HL-60 (cell line): ENCODE measurements at places on chromosomes 5 and 9.

DNA sequence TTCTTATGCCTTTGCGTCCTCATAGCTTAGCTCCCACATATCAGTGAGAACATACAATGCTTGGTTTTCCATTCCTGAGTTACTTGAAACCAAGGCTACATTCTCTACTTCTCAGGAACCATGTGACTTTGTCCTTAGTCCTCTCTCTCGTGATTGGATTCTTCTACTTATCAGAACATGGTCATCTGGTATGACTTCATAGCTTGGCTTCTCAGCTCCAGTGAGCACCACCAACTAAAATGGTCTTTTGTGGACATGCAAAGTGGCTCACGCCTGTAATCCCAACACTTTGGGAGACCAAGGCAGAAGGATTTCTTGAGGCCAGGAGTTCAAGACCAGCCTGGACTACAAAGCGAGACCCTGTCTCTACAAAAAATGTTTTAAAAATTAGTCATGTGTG is 81.2 kb upstream of the NIPBL start:
- DNase-seq, result no peak

GRCh38 chr5:98292496-98292895 is 481.0 kb upstream of the RGMB start:
- no peak for DNase-seq

- DNase-seq, result no peak
Observed at GRCh38 chr5:147939431-147940114, 33.2 kb upstream of the C5orf46 start.

- no peak for DNase-seq
Observed at GRCh38 chr9:120242116-120242811, 337.7 kb downstream of the CDK5RAP2 start.

DNA sequence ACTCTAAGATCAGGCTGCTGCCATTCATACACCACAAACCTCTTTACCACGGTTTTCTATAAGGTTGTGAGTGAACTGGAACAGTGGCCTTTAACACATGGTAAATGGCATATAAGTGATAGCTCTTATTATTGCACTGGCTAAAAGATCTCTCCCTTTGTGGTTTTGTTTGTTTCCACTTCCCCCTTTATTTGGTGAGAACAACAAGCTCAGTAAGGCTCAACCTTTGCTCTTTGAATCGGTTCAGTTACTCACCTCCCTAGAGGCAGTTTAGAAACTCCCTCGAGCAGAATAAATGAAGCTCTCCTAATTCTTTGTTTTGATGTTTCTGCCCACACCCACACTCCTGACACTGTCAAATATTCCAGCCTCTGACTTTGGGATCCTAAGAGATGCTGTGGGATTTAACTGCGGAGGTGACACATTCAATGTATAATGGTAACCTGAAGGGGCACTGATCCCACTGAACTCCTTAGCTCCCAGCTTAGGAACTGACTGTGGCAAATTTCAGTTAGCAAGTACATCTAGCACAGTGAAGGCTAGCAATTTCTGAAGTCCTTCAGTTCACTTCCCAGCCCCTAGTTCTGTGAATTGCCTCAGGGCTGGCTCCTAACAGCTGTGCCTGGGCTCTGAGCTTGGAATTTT is 22.5 kb upstream of the RAD23B start:
- no peak for DNase-seq

DNA sequence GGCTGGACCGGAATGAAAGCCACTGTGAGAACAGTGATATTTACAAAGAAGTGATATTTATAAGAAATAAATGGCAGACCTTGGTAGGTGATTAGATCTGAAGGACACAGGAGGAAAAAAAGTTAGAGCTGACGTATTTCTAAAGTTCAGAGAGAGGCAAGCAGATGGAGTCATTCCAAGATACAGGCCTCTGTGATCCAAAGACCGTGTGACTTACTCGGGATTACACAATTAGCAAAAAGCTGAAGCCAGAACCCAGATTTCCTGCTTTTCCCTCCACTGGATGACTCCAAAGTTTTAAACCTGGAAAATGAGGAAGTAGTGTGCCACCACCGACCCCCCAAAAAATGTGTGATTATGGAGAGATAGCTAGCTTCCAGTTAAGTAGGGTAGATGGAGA is 3.1 kb upstream of the DOCK8 start:
- DNase-seq, result no peak

DNA sequence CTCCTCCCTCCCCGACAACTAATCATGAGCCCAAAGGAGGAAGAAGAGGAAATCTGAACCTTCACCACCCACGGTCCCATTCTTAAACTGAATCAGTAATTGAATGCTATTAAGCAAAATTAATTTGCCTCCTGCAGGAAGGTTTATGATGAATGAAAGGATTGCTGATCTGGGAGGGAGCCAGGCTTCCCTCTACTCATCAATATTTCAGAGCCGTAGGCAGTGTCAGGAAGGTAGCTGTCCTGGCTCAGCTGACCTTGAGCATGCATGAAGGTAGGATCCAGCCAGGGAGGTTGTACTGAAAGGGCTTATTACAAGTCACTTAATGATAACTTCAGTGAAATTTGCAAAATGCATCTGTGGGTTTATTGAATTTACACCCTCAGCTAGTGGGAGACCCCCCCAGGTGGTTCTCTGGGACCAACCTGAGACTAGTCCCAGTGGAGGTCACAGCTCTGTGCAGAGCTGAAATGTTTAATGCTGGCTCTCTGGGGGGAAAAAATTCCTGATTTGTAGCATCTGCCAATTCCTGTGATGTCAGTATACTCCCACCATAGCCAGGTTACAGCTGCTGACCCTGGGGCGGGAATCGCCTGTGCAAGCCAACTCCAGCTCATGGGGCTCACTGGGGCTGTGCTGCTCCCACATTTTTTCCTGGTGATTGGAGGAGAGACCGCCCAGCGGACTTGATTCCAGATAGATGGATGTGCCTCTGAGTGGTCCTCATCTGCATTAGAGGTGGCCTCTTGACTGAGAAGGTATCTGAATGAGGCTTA is 47.9 kb upstream of the NCS1 start:
- no peak for DNase-seq

DNA sequence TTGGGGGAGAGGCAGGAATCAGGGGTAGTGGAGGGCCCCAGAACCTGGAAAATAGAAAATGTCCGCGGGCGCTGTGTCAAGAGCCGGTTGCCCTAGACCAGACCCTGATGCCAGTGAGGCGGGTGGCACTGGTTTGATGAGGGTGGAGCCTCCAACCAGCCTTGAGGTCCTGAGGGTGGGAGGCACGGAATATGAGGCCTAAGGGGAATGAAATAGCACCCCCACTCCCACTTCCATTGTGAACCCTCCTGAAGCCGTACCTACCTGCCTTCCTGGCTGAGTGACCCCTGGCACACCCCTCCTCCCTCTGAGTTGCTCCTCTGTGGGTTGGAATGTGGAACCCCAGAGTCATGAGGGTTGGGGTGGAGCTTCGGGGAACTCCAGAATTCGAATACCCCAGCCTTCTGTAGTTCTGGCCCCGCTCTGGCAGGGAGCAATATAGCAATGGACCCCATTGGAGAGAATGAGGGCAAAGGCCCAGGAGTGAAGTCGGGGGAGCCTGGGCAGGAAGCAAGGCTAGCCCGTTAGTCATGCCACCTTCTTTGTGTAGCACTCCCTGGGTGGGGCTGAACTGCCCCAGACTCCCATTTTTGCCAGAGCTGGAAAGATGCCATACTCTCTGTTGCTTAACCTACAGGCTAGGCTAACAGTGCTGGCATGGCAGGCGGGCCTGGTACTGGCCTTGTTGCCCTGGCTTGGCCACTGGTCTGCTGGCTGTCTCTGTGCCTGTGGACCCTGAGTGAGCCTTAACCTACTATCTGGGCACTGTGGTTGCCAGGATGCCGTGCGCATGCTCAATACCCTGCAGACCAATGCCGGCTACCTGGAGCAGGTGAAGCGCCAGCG is 1.0 kb downstream of the FPGS start:
- DNase-seq, result no peak

DNA sequence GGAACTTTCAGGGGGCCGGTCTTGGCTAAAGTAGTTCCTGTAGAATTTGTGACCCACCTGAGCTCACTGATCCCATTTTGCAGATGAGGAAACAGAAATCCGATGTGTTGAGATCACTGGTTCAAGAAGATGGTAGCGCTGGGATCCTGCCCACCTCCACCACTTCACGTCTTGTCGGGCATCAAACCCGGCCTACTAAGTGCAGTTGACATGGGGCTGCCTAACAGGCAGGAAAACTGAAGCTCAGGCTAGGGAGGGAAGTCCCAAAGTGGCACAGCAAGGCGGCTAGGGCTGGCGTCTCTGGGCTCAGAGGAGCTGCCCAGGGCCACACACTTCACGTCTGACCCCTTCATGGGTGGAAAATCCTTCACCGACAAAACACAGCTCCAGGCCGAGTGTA is 502 bp upstream of the ENG start:
- no peak for DNase-seq

- no peak for DNase-seq
Observed at GRCh38 chr5:8333485-8333884, 464.5 kb downstream of the MTRR start.

DNA sequence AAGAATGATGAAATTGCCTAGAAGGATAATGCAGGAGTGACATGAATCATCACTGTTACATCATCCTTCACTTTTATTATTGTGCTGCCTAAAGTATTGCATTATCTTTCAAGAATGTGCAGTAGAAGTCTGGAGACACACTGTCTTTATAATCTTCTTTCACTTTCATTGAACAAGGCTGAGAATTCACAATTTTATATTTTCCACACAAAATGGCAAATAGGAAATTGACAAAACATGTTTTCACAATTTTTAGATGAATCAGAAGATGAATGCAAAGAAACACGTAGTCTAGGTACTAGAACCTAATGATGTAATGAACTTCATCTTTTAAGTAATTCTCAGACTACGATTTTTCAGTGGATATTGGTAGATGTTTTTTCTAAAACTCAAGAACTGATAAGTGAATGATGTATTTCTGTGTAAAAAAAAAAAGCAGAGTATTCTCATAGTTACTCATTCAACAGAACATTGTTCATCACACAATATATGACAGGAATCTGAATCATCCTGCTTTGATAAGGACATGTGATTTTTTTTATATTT is 131.5 kb upstream of the GRHPR start:
- DNase-seq, result no peak

DNA sequence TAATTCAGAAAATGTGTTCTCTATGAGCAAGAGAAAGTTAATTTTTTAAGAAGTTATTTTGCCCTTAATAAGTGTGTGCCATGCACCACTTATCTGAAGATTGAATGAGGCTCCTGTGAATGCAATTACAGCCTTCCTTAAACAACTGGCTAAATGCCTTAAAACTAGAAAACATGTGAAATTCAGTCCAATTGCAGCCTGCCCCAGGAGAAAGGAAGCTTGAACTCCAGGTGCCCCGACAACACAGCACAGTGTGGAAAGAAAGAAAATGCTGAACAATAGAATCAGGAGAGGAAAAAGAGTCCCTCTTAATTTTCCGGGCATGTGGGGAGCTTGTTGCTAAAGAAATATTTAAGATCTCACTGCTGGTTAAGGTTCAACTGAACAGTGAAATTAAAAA is 8.8 kb downstream of the LHFPL2 start:
- no peak for DNase-seq

DNA sequence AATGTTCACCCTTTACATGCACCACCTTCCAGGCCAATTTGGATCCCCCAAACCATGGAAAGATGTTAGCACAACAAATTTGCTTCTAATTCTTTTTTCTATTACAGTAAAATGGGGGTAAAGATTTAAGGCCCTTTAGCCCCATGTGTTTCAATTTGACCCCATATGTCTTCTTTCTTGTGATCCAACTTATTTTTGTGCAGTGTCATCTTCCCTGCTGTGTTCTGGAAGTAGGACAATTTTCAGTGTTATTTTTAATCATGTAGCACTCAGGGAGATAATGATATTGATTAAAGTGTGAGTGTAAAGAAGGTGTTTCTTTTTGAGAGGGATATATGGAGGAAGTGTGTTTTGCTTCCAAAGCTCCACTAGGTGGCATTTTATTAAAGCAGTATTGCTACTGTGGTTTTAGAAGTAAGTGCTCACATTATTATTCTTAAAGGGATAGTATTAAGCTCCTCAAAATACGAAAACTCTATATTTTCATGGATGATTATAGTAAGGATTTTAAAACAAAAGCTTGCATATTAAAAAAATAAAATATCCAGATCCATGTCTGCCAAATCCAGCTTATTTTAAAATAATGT is 118.7 kb upstream of the ATP10B start:
- no peak for DNase-seq

- DNase-seq, result no peak
Observed at GRCh38 chr9:82783045-82783444, 279.9 kb downstream of the RASEF start.

DNA sequence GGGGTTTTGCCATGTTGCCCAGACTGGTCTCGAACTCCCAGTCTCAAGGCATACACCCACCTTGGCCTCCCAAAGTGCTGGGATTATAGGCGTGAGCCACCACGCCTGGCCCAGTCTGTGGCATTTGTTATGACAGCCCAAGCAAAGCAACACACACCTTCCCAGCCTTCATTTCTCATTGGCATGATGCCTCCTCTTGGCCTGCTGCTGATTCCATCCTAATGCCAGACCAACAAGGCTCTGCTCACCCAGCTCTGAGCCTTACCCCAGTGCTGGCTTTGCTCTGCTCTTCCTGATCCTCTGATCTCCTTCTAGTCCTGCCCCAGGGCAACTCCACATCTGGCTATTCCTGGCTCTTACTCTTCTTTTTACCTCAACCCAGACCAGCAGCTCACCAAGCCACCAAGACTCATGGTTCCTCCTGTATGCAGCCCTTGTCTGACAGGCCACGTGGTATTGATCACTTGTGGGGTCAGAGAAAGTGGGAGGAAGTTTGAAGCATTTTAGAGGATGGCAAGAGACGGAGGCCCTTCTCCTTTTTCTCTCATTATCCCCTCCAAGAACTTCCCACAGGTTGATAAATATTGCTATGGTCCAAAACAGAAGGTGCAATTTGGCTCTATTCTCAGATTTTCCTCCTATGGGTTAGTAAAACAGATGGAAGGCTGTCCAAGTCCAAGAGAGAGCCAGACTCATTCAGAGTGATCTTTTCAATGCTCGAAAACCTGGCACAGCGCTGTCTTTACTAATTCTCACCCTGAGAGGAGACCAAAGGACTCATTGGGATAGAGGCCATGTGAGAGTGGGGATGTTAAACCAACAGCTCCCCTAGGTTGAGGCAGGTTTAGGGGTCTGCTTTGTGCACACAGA is 958 bp downstream of the CD180 start:
- DNase-seq, result no peak

DNA sequence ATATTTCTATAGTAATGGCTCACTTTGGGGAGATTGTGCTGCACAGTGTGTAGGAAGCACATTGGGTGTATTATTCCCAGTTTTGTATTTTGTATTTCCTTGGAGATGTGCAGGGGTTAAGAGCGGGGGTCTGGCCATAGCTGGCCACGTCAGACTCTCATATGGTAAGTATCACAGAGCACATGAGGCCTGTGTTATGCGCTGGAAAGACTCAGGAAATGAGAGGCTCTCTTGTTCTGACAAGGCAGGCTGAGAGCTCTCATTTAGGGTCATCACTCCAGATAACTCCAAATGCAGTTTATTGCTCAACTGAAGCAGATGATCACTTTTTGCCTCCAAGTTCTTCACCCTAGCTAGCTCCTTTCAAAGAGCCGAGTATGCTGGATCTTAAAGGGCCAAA is 205.7 kb downstream of the NTRK2 start:
- DNase-seq, result no peak

DNA sequence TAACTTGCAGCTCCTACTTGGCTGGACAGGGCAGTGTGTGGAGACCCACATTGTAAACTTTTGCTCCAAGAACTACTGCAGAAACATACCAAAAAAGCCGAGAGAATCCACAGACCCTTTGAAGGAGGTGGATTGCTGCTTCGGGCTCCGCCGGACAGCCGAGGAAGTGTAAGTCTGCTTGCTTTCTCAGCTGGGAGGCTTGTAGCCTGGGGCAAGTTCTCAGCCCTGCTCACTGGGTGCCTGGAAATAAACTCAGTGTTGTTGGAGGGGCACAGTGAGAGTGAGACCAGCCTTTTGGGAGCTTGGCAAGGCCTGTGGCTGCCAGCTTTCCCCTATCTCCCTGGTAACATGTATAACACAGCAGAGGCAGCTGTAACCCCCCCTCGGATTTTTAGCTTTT is 215.6 kb downstream of the SYK start:
- DNase-seq, result no peak
